NCI-H1048 (cell line): ENCODE measurements at places on chromosomes 4 and X.

DNA sequence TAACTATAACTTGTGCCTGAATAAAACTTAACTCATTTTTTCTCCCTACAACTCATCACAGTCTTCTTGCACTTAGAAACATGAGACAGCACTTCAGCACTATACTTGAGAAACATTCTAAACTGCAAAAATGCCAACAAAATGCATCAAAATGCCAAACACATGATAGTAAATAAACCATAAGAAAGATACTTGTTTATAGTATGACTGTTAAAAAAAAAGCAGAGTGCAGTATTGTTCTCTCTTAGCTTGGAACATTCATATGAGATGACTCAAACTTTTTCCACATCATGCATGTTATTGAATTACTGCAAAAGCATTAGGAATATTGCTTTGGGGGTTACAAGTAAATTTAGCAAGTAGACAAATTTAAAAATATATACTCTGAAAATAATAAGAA lies 135.7 kb upstream of the ANXA10 start:
- DNase-seq = no peak

GRCh38 chr4:53534684-53535083 lies 56.6 kb downstream of the LNX1 start:
- DNase-seq = no peak

- DNase-seq = no peak
Measured at GRCh38 chrX:154834562-154834961, at the start of gene SMIM9. TSS of gene SMIM9 (minus strand) at chrX:154834662. CDS start at chrX:154830856, 3,806 bp downstream.

DNA sequence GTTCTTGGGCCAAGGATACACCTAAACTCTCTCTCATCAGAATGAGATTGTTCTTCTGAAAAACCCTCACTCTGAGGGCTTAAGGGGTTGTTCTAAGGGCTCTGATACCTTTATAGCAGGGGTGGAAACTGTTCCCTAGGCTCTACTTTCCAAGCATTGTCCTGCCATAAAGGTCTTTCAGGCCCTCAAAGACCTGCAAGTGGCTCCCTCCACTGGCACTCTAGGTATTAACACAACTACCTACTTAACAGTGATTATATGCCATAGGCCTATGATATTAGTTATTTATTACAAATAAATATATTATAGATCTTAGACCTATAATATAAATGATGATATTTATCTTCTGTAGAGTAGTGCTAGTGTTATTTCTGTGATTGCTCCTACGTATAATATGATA lies 473.7 kb upstream of the RPS6KA3 start:
- no peak for DNase-seq

DNA sequence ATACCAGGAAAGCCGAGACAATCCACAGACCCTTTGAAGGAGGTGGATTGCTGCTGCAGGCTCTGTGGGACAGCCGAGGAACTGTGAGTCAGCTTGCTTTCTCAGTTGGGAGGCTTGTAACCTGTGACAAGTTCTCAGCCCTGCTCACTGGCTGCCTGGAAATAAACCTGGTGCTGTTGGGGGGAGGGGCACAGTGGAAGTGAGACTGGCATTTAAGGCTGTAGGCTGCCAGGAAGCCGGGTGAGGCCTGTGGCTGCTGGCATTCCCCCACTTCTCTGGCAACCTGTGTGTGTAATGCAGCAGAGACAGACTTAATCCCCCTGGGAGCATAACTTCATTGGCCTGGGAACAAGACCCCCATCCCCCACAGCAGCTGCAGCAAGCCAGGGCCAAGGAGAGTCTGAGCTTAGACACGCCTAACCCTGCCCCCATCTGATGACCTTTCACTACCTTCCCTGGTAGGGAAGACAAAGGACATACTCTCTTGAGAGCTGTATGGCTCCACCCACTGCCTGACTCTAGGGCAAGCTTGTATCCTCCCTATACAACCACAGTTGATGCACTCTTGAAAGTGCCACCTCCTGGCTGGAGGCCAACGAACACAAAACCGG lies 64.1 kb downstream of the ALPK1 start:
- DNase-seq = no peak

- no peak for DNase-seq
Measured at GRCh38 chr4:15717086-15717485, 14.2 kb downstream of the BST1 start.

DNA sequence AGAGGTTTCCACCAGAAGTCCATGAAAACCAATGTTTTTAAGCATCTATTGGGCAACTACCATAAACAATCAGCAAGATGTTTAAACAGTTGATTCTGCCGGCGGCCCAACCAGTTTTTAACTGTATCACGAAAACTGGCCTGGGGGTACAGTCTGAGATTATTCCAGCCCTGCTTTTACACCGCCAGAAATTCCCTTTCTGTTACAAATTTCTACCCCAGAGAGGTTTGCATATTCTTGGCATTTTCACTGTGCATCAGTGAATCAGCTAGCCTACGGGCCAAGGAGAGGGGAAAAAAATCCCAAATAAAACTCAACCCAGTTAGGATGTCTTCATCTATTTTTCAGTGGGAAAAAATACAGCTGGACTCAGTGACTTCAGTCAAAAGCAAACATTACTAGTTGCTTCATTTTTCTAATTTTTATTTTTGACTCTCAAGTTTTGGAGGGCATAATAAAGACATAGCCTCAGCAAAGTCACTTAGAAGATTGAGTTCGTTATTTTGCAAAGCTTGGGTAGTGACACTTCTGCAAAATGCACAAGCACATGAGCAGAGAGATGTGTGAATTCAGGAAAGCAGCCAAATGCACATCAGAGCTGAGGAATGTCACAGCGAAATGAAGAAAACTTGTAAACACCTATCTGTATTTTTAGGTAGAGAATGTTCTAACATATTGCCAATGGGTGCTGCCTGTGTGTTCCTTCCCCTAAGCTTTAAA lies 167.8 kb upstream of the GK2 start:
- no peak for DNase-seq

DNA sequence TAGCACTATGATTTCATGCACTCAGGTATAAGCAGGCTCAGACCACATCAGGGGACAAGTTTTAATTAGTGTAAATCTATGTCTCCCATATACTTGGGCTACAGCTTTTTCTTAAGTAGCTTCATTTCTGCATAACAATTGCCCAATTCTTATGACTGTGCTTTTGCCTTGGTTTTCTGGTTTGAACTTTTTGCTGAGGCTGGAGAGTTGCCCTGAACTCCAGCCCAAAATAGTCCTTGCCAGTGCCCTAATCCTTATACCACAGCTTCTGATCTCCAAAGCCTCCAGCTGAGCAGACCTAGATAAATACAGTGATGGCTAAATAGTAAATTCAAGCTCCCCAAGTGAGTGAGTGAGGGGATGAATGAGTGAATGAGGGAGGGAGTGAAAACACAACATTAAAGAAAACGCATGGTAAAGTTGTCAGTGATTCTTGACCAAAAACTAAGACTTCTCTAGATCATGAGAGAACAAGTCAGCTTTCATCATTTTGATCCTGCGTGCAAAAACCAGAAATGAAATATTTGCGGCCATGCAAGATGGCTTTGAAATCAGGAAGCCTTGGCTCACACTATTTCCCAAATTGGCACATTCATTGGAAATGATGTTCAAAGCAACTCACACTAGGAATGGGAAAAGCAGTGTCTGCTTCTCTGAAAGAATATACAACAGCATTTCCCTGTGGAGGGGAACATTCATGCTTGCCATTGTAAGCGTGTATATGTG lies 437.1 kb upstream of the CTSO start:
- DNase-seq = no peak

- no peak for DNase-seq
Measured at GRCh38 chr4:107757864-107758476, 37.9 kb upstream of the PAPSS1 start.

GRCh38 chr4:31294655-31295480 lies 574.7 kb downstream of the PCDH7 start:
- DNase-seq = no peak

- DNase-seq = no peak
Measured at GRCh38 chr4:84677093-84677492, 94.2 kb downstream of the CDS1 start.

DNA sequence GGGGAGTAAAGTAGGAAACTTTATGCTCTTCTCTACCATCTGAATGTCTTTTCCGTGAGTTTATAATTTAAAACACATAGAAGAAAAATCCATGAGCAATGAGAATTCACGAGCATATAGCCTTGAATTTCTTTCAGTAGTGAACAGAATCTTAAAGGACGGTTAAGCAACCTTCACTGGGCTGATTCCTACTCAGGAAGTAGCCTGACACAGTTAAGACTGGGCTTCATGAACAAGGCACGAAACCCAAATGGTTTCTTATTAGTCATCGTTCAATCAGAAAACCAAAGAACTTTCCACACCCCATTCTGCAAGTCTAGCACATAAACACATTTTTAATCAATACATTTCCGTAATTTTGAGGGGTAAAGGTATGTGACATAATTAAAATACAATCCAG lies 95.8 kb downstream of the SH3KBP1 start:
- DNase-seq = no peak

- no peak for DNase-seq
Measured at GRCh38 chrX:129981752-129982299, 609 bp upstream of the BCORL1 start.

GRCh38 chrX:18377796-18378195 lies 23.3 kb upstream of the SCML2 start:
- DNase-seq = no peak

GRCh38 chrX:38868321-38868720 lies 67.1 kb downstream of the MID1IP1 start:
- DNase-seq = no peak

DNA sequence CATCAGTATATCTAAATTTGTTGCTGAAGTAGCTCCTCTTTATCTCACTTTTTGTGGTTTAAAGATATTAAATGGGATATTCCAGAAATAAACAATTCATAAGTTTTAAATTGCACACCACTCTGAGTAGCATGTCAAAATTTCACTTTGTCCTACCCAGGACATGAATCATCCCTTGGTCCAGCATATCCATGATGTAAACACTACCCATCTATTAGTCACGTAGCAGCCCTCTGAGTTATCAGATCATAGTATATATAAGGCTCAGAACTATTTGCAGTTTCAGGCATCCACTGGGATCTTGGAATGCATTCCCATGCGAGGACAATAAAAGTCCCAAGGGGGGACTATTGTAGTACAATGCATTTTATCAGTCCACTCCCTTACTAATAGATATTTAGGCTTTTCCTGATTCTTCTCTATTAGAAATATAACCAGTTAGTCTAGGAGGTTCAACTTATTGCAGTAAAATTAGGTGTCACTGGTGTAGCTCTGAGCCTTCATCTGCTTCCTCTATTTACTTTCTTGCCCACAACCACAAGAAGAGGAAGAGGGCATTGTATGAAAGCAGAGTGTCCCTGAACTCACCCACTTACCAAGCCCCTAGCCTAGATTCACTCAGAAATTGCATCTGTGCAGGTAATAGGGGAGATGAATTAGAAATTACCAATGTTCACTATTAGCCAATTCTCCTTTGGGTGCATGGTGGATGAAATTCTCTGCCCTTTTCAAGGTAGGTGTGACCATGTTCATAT lies 409.8 kb upstream of the GALNT7 start:
- no peak for DNase-seq

DNA sequence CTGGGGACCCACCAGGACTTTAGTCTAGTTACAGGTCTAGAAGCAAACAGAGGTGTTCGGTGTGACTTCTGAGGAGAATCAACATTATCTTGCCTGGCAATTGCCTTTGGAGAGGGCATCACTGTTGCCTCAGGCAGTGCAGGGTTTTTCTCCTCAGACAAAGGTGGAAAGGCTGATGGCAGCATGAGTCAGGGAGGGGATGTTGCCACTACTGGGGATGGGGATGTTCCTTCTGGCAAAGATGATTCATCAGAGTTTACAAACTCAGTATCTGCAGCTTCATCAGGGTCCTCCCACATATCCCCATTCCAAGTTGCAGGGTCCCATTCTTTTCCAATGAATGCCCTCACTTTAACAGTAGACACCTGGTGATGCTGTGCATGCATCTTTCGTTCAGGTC lies 91.3 kb upstream of the GALNTL6 start:
- DNase-seq = no peak

DNA sequence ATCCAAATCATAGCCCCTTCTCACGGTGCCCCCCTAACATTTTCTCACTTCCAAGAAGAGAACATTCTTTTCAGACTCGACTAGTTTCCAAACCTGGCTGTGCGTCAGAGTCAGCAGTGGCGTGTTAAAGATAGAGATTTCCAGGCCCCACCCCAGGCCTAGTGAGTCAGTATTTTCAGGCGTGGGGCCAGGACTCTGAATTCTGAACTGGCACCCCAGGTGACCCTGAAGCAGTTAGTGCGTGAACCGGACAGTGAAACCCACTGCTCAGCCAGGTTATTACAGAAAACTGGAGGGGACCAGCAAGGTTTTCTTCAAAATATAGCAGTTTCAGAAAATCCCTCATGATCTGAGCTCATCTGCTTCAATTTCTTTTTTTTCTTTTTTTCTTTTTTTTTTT lies 35.0 kb upstream of the BCOR start:
- no peak for DNase-seq

- no peak for DNase-seq
Measured at GRCh38 chr4:40305328-40306170, 29.6 kb upstream of the CHRNA9 start.

DNA sequence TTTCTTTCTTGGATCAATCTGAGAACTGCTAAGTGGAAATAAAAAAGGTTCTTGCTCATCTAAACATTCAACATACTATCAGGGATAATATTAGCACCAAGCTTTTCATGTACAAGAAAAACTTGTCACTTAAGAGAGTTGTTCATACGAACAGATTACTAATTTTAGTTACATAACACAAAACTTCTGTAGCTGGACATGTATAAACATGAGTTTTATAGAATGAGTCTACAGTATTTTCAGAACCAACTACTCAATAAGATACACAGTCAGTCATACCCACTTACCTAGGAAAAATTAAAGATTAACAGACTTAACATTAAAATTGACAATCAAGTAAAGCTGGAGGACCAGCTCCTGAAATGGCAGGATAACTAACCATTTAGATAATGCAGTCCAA lies 540.1 kb upstream of the FAM241A start:
- no peak for DNase-seq

DNA sequence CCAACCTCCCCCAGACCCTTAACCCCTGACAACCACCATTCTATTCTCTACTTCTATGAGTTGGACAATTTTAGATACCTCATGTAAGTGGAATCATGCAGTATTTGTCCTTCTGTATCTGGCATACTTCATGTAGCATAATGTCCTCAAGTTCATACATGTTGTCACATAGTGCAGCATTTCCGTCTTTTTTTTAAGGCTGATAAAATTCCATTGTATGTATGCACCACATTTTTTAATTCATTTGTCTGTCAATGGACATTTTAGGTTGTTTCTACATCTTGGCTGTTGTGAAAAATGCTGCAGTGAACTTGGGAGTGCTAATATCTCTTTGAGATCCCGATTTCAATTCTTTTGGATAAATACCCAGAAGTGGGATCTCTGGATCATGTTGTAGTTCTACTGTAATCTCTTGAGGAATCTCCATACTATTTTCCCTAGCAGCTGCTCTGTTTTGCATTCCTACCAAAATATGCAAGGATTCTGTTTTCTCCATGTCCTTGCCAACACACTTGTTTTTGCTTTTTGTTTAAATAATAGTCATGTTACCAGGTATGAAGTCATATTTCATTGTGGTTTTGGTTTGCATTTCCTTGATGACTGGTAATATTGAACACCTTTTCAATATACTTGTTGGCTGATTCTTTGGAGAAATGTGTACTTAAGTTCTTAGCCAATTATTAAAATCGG lies 48.8 kb upstream of the ADAD1 start:
- DNase-seq = no peak
